ENCODE measurements at places on chromosomes 6 and 20. TPM values are rescaled to one million over a fixed set of nuclear protein-coding genes. Genes with fewer than 3 reads are reported as not detected.

GRCh38 chr6:15462717-15463525 is 199.9 kb downstream of the DTNBP1 start:
- H3K36me3 ChIP-seq: no peaks in the 10 kb centered on the region
- no peak overlapping the region for H3K4me3 ChIP-seq
- no peaks in the 10 kb centered on the region for H3K27me3 ChIP-seq

MYB gene
- total RNA-seq: 2.0 TPM

RRAGD gene
- 44.0 TPM for total RNA-seq

DEF6 gene
- total RNA-seq: 17.4 TPM

DNMT3B gene
- total RNA-seq: 0.84 TPM

Measured in upper lobe of right lung (tissue), 1 donor.